Panc1 (cell line): ENCODE measurements at places on chromosomes 12 and 14. TPM values are rescaled to one million over a fixed set of nuclear protein-coding genes. Genes with fewer than 3 reads are reported as not detected.

- DNase-seq: no peak
Measured at GRCh38 chr12:90098132-90098779, 389.6 kb upstream of the ATP2B1 start.

DNA sequence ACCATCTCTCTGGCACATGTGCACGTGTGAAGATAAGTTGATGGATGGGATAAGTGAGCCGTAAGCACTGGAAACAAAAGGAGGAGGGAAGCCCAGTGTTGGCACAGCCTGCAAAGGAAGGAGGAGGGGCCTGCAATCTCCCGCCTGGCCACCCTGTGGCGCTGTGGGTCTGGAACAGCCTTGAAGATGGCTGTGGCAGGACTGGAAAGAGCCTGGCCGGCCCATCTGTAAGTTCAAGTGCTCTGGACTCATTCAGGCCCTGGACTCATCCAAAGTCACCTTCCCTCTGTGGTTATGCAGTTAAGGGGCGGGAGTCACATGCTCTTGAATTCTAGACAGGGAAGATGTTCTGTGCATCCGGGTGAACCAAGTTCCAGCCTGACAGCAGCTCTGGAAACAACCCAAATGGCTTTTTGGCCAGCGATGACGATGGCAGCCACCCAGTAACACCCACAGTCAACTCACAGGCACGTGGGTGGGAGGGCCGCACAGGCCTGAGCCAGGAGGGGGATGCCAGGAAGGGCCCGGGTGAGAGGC is 50.4 kb downstream of the CHGA start:
- no peak for DNase-seq

GRCh38 chr12:113056631-113057488 is at the start of gene DTX1:
DTX1 (plus strand) TSS chr12:113056730; CDS start chr12:113058193, 1,463 bp downstream.
- no peak for DNase-seq

GRCh38 chr14:70654632-70655031 is 12.9 kb downstream of the TTC9 start:
- no peak for DNase-seq

GRCh38 chr14:67961676-67962075 is 142.1 kb downstream of the RAD51B start:
- DNase-seq: no peak

- no peak for DNase-seq
Measured at GRCh38 chr12:130154276-130155070, 7.8 kb upstream of the FZD10 start.

DNA sequence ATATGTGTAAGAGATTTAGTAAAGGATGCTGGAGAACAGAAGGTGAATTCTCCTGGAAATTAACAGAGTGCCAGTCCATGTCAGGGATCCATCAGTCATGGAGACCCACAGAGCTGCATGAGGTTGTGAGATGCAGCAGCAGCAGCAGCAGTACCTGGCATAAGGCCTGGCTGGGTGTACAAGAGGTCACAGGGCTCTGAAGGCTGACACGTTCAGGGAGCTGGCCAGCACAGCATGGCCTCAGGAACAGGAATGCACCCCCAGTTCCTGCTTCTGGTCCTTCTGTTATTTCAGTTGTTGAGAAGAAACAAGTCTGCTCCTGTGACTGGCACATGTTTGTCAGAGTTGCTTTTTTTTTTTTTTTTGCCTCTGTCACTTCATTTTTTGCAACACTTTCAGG is 210.8 kb downstream of the CNTN1 start:
- DNase-seq: no peak

GRCh38 chr12:80264386-80264785 is 165.0 kb downstream of the OTOGL start:
- DNase-seq: no peak

DNA sequence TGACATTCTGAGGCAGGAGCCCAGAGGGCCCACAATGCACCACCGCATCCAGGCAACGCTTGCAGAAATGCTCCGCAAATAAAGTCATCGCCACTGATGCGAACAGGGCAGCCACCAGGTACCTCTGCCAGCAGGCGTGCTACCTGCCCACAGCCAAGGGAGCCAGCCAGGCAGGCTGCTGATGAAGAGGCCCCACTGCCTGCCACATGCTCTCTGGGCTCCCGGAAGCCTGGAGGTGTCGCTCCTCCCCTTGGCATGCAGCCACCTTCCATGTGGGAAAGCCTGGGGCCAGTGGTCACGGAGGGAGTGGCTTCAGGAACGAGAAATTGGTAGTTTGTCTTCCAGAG is 14.7 kb downstream of the GPR132 start:
- DNase-seq: no peak

DNA sequence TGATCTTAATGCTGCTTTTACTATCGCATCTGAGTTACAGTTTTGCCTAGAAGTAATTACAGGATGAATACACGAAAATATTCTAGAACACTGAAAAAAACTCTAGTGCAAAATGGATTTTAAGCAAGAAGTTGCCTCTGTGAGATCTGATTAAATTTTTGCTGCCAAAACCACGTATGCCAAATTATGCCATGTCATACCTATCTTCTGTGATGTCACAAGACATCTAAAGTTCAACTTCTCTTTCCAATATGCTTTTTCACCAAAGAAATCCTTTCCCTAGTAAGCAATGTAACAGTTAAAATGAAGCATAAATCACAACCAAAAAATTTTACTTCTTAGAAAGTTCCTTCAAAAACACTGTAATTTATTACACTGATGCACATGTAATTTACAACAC is 39.6 kb downstream of the HECTD4 start:
- no peak for DNase-seq

GRCh38 chr12:129641926-129642325 is 261.9 kb downstream of the TMEM132D start:
- DNase-seq: no peak

- no peak for DNase-seq
Measured at GRCh38 chr12:115253049-115253448, 569.1 kb upstream of the TBX3 start.

Gene MYH6
- total RNA-seq: not detected

Gene OTUB2
- total RNA-seq: 3.4 TPM
